Fibroblast of the conjunctiva (primary cell): ENCODE measurements at places on chromosomes 1 and 21.

GRCh38 chr1:223815020-223815853 lies 30.5 kb downstream of the TP53BP2 start:
- DNase-seq, result no peak

DNA sequence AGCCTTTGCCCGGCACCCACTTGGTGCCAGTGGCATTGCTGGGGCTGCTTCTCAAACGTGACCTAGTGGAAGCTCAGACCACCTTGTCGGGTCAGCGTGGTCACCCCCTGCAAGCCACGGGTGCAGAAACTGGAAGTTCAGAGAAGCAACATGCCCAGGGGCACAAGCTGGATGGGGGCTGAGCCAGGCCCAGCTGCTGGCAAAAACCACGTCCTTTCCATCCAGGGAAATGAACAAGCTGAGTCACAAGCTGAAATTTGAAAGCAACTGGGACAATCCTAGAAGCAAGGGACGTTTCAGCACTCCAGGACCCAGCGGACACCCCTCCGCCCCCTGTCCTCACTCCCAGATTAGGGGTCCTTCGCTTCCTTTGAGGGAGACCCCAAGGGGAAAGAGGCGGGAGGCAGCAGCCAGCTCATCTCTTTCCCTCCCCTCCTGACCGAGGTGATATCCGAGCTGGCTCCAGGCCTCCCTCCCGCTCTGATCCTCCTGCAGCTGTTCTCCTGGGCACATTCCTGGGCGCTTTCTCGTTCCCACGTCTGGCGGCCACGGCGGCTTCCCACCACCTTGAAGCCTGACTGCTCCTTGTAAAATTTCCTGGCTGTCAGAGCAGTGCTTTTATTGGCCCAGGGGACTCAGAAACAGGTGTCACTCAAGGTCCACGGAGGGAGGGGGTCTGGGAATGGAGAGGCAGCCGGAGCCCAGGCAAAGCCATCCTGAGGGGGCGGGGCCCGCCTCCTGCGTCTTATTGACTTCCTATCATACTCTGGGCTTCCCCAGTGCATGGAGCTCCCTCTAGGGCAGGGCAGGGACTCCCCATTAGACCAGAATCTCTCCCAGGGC lies 62.8 kb downstream of the PAX7 start:
- DNase-seq, result no peak

DNA sequence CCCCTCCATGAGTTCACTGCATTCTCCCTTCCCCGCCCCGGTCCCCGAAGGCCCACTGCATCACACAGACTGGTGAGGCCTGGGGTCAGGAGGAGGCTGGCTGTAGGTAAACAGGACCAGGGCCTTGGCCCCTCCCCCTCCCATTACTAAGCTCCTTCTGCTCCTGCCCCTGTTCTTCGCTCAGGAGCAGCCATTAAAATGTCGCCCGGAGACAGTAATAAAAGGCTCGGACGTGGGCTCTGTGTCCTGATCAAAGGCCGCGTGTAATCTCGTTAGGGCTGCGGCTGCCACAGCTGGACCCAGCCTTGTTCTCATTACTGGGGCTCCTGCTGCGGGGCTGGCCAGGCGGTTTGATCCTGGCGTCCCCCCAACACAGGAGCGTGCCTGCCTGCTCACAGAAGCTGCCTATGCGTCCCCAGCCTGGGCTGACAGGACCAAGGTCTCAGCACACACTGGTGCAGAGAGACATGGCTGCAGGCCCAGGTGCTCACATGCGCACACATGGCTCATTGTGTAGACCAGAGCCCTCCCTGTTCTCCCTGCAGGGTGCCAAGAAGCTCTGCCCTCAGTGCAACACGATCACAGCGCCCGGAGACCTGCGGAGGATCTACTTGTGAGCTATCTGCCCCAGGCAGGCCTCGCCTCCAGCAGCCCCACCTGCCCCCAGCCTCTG lies 24.0 kb downstream of the TMEM53 start:
- DNase-seq, result no peak

DNA sequence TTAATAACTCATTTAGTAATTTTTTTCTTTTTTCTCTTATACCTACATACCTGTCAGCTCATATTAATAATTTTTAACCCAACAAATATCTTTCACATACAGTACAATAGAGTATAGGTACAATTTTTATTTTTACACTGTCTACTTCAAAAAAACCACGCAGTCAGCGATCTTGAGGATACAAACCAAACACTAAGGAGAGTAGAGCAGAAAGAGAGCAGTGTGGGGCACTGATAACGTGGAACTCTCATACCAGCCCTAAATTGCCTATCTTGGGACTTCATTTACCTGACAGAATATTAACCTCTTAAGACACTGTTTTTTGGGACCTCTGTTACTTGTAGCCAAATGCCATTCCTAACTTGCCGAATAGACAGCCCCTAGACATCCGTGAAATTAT lies 5.5 kb downstream of the TRMT1L start:
- DNase-seq, result no peak

DNA sequence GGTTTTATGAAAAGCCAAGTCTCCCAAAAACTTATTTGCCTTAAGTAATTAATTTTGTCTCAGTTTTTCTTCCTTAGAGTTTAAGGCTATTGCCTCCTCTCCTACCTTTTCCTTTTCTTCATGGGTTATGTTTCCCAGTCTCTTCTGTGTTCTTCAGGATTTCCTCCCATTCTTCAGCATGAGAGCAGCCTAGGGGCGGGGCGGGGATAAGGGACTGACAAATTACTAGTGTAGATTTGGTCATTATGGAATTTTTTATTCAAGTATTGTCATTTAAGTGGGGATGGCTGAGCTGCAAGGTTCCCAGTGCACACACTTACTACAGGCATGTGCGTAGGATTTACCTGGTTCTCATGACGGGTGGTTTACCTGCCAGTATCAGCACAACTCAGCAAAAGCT lies 35.2 kb upstream of the PIGV start:
- no peak for DNase-seq

DNA sequence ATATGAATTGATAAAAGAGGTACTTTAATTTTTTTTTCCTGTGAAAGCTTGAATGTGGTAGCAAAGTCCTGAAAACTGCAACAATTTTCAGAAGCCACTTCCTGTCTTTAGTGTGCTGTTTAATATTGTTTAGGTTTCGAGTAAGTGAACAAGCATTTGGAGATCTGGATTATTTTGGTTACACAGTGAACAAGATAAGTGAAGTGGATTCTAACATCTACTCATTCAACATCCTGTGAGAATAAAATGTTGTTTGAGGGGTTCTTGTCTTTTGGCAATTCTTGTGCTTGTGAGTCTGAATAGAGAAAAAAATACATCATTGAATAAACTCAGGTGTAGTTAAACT lies 35.2 kb upstream of the PLA2G4A start:
- no peak for DNase-seq

- DNase-seq, result no peak
Measured at GRCh38 chr1:91774520-91775203, 111.3 kb downstream of the TGFBR3 start.

- no peak for DNase-seq
Measured at GRCh38 chr21:44405948-44406872, 49.1 kb upstream of the LRRC3 start.

GRCh38 chr1:70142075-70142474 lies 63.3 kb downstream of the LRRC40 start:
- DNase-seq, result peak; percentile 30

GRCh38 chr1:221886743-221887414 lies 145.0 kb upstream of the DUSP10 start:
- DNase-seq, result peak; percentile 91

DNA sequence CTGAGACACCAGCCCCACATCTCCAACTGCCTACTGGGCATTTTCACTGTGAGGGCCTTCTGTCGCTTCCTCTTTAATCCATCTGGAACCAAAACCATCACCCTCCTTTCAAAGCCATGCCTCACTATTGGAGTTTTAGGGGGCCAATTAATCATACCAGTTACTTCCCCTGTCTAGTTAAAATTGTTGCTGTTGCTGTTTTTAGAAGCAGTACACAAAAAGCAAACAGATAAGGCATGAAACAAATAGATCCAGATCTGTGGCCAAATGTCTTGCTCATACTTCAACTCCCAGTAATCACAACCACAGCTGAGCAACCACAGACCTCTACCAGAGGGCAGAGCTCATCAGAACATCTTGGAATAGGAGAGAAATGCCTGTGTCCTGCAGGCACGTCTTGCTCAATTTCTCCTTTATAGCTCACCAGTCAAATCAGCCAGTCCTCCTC lies 133.8 kb upstream of the C1orf105 start:
- peak; percentile 85 for DNase-seq

DNA sequence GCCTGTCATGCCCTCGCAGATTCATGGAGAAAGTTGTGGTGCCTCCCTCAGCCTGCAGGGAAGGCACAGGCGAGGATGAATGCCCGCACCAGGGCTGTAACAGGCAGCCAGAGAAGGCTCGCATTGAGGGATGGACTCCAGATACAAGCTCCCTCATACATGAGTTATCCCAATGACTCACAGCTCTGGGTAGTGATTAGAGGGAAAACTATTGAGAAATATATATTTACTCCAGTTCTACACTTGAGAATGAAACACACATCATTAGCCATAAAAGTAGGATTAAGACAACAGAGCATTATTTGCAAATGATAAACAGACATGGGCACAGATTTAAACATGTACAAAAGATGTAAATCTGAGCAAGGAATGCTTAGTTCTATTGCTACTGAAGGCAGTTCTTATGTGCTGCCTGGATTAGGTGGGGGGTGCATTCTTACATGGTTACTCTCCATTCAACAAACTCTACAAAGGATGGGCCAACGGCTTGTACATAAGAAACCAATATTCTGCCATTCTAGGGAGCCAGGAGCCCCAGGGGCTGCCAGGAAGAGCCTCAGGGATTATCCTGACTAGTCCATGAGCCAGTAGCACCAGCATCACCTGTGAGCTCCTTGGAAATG lies 97.9 kb downstream of the CSMD2 start:
- DNase-seq, result no peak

DNA sequence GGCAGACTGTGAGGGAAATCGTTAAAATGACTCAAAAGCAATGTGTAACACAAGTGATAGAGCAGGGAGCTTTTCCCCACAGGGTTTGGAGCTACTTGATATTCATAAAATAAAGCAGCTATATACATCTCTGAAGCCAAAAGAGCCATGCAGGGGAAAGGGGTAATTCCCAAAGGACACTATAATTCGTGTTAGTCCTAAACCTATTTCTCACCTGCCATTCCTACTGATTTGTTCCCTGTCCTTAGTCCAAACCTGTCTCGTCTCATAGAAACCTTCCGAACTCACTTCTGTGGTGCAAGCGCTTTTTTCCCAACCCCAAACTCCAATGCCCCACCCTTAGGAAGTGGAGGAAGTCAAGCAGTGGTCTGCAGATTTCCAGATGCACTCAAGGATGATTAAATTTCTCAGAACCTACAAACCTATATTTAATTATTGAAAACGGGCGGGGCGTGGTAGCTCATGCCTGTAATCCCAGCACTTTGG lies 946 bp upstream of the HNRNPR start:
- no peak for DNase-seq

- DNase-seq, result no peak
Measured at GRCh38 chr21:25640202-25640942, 1.3 kb downstream of the JAM2 start.

- DNase-seq, result no peak
Measured at GRCh38 chr1:205800981-205801703, 11.9 kb downstream of the SLC41A1 start.

DNA sequence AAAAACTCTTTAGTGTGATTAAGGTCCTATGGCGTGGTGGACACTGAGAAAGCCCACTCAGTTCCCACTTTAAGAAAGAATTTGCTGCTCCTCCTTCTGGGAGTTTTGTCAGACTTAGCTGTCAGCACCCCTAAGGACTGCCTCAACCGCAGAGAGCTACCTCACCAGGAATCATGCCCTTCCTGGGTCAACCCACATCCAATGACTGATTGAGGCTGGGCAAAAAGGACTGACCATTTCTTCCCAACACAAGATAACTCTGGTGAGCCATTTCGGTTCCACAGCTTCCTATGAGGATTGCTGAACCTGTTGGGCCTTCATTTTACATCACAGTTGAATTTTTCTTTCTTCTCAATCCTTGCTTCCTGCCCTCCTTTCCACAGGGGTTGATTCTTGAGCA lies 197.9 kb downstream of the NCAM2 start:
- DNase-seq, result no peak

- no peak for DNase-seq
Measured at GRCh38 chr1:101452825-101453224, 216.0 kb downstream of the S1PR1 start.

GRCh38 chr1:156149374-156150332 lies 3.7 kb upstream of the SEMA4A start:
- DNase-seq, result no peak
